Omental fat pad (tissue), 4 donors: ENCODE measurements at places on chromosomes 5 and 9. TPM values are rescaled to one million over a fixed set of nuclear protein-coding genes. Genes with fewer than 3 reads are reported as not detected.

FBN2 gene
- total RNA-seq, result 0.95 TPM

SVEP1 gene
- total RNA-seq, result 140 TPM

FBXL7 gene
- total RNA-seq, result 18.5 TPM

LURAP1L gene
- 23.3 TPM for total RNA-seq

SNX30 gene
- total RNA-seq, result 8.9 TPM

GABRA1 gene
- not detected for total RNA-seq

PCDHGA5 gene
- total RNA-seq, result 2.0 TPM

ITK gene
- 5.4 TPM for total RNA-seq

PCDHGA4 gene
- 4.5 TPM for total RNA-seq

SPARC gene
- total RNA-seq, result 588 TPM

MSX2 gene
- 0.75 TPM for total RNA-seq

TSLP gene
- total RNA-seq, result not detected

CENPK gene
- 1.0 TPM for total RNA-seq

ARL14EPL gene
- total RNA-seq, result not detected

PCDHB13 gene
- 2.3 TPM for total RNA-seq

SREK1 gene
- 113 TPM for total RNA-seq

FBP1 gene
- 98.5 TPM for total RNA-seq

PGM5 gene
- total RNA-seq, result 32.6 TPM

PTGDS gene
- 141 TPM for total RNA-seq

TLR4 gene
- total RNA-seq, result 108 TPM

ERCC6L2 gene
- 61.3 TPM for total RNA-seq

ACOT12 gene
- not detected for total RNA-seq

CATSPER3 gene
- total RNA-seq, result not detected

SMAD5 gene
- 36.9 TPM for total RNA-seq

AGXT2 gene
- not detected for total RNA-seq

SCGB3A1 gene
- total RNA-seq, result not detected

NRARP gene
- total RNA-seq, result 5.7 TPM

CD72 gene
- total RNA-seq, result 1.6 TPM

SLCO4C1 gene
- 0.12 TPM for total RNA-seq

ZNF782 gene
- 6.5 TPM for total RNA-seq

ZNF454 gene
- 2.1 TPM for total RNA-seq

SHISAL2B gene
- not detected for total RNA-seq

PTPRD gene
- 15.1 TPM for total RNA-seq

UGT3A1 gene
- not detected for total RNA-seq

GRIN1 gene
- total RNA-seq, result not detected
